ENCODE measurements at places on chromosomes 1 and 21.

DNA sequence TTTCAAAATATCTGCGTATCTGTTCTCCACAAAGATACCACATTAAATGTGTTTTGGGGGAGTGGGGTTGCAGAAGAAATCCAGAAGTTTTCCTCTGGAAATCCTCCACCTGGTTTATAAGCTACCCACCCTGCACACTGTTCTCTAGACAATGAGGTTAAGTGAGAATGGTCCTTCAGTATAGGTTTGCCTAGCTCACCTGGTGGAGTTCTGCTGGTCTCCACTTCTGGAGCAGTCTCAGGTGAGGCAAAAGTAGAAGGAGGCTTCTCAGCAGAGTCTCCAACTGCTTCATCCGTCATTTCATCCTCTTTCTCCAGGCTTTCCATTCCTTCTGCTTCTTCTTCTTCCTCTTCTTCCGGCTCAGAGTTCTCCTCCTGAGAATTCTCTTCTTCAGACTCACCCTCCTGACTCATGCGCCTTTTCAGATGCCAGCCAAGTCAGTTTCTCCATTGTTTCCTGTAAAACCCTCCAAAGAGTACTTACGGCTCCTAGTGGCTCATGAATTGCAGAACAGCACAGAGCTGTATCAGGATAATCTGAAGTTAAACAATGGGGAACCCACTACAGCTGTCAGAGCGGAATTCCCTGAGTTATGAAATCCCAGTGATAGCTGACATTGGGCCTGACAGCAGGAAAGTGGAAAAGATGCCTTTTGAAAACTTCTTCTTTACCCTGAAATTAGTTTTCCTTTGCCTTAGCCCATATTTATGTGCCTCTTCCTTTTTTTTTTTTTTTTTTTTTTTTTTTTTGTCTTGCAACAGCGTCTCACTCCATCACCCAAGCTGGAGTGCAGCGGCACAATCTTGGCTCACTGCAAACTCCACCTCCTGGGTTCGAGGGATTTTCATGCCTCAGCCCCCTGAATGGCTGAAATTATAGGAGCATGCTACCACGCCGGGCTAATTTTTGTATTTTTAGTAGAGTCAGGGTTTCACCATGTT, 38.5 kb downstream of the MSTO1 start:
- peak; percentile 92 for DNase-seq

- no peak for DNase-seq
These were observed 15.7 kb upstream of the SLC44A3 start for GRCh38 chr1:94804442-94804837.

- DNase-seq = no peak
These were observed 93.4 kb downstream of the CD58 start for GRCh38 chr1:116477429-116477828.

GRCh38 chr1:173195596-173196088, 11.5 kb downstream of the TNFSF4 start:
- no peak for DNase-seq

- no peak for DNase-seq
These were observed 34.7 kb downstream of the AK2 start for GRCh38 chr1:33002006-33002405.

GRCh38 chr1:22705586-22705985, 5.1 kb upstream of the EPHB2 start:
- no peak for DNase-seq

DNA sequence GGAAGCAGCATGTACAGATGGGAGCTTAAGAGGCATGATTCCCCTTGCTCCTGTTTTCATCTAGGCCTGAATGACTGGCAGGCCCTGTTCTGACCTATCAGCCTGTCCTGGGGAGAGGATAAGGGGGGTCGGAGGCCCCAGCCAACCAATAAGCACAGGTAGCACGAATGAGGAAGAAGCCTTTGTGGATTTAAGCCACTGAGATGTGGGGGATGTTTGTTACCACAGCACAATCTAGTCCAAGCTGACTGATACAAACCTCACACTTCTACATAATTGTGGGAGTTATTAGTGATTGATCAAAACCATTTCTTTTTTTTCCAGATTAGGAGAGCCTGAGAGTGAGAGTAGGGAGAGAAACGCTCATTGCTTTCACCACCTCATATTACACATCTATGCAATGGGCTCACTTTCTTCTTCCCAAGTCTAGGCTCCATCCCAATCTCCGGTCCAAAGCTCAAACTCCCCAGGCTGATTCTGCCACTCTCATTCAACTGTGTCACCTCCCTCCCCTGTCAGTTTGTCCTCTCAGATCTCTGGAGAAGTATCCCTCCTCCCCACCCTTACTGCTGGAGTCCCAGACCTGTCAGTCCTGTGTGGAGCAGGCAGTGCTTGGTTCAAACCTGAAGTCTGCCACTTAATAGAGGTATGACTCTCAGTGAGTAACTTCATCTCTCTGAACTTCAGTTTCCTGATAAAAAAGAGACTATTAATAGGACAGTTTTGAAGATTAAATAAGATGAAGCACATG, 220.5 kb downstream of the PTPRU start:
- no peak for DNase-seq

GRCh38 chr1:156203331-156203730, 9.4 kb downstream of the SLC25A44 start:
- DNase-seq = peak; percentile 81

GRCh38 chr1:225471453-225472301, 43.8 kb upstream of the LBR start:
- DNase-seq = no peak

GRCh38 chr1:208228026-208228425, 16.2 kb downstream of the PLXNA2 start:
- DNase-seq = no peak

- no peak for DNase-seq
These were observed 67.2 kb upstream of the CACYBP start for GRCh38 chr1:174932587-174932986.

DNA sequence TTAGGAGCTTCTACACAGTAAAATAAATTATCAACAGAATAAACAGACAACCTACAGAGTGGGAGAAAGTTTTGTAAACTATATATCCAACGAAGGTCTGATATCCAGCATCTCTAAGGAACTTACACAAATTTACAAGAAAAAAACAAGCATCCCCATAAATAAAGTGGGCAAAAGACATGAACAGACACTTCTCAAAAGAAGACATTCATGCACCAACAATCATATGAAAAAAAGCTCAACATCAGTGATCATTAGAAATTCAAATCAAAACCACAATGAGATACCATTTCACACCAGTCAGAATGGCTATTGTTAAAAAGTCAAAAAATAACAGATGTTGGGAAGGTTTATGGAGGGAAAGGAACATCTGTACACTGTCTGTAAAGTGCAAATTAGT, 526.4 kb upstream of the CAMK1G start:
- no peak for DNase-seq

- peak; percentile 76 for DNase-seq
These were observed 71.4 kb downstream of the USP1 start for GRCh38 chr1:62508187-62508758.

DNA sequence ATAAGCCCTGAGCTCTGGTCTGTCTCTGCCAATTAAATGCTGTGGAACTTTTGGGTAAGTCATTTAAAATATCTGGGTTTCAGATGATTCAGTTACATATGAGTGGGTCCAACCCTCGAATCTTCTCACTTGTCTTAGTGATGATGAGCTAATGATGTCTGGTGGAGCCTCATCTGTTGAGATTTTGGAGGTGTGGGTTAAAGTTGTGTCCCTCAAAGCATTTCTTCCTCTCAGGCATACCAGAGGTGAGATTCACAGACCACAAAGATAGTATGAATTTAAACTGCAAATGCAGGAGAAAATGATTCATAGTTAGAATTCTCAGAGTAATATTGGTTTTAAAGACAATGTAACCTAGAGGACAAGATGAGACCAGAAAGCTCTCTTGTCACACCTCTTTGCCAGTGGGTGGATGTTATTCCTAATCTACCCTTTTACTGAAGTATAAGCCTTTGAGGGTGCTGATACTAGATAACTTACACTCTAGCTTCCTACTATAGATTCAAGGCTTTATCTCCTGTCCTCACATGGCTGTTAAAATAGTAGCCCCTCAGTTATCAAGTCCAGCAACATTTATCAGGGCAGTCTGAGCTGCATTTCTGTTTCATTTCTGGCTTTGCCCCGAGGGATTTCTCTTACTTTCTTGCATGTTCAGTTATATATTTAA, 90.7 kb downstream of the MT1HL1 start:
- peak; percentile 78 for DNase-seq

GRCh38 chr1:32754317-32755097, 51.9 kb upstream of the SYNC start:
- no peak for DNase-seq
